BJ (cell line): ENCODE measurements at places on chromosomes 11 and 22.

- DNase-seq: no peak
These were observed 29.6 kb downstream of the PRDM10 start for GRCh38 chr11:129973068-129973467.

GRCh38 chr11:33262011-33262645 lies 4.9 kb downstream of the HIPK3 start:
- DNase-seq: no peak

DNA sequence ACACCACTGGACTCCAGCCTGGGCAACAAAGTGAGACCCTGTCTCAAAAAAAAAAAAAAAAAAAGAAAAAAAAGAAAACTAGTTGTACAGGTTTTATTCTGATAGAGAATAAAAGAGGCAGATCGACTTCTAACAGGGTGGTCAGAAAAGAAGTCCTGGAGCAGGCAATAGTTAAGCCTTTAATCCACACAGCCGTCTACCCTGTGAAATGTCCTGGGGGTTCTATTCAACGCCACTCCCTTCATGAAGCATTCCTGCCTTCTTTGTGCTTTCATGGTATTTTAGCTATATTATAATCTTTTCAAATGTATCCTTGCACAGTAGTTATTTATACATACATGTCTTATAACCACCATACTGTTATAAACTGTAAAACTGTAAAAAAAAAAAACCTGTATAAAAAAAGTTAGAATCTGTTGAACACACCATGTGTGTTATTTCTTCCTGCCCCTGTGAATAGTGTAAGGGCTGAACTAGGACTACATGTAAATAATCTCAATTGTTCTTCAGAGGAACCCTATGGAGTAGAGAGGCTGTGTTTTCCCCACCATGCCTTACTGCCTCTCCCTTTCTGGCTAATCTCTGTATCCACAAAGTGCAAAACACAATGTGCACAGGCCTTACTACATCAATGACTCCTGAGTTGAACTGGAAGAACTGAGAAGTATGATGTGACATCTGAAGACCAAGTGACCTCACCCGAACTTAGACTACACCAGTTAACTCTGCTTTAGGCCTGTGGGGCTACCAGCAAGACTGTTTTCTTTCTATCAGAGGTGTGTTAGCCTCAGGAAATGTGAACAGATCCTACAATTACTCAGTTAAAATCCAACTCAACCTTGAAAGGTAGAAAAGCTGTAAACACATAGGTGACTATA lies 25.3 kb downstream of the PRCP start:
- DNase-seq: no peak

GRCh38 chr11:129324533-129325175 lies 51.0 kb upstream of the BARX2 start:
- no peak for DNase-seq

DNA sequence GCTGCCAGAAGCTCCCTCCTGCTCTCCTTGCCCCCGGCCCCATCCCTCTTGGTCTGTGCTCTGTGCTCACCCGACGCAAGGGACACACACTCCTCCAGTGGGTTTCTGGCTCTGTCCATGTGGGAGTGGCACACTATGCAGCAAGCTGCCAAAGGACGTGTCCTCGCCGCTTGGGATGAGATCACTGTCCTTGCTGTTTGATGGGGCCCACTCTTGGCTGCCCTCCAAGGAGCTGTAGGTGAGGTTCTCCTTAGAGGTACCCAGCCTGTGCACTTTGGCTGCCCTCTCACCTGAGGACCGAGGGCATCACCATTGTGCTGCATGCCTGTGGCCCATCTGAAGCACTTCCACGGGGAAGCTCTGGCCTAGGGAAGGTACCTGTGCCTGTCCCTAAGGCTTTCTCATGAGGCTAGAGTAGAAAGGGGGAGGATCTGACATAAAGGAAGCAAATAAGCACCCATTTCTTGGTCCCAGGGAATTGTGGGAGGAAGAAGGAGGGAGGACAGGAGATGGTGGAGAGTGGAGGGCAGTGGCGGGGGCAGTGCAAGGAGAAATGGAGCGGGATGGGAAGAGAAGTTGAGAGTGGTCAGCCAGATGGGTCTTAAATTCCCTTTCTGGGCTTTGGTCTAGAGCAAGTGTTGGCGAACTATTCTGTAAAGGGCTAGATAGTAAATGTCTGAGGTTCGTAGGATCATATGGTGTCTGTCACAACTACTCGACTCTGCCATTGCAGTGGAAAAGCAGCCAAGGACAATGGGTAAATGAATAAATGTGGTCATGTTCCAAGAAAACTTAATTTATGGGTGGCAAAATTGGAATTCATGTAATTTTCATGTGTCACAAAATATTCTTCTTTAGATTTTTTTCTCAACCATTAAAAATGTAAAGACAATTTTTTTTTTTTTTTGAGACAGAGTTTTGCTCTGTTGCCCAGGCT lies 47.0 kb upstream of the AMPD3 start:
- DNase-seq: no peak

GRCh38 chr11:38667359-38667758 lies 2069.3 kb upstream of the RAG2 start:
- no peak for DNase-seq

GRCh38 chr22:33116841-33117547 lies 58.8 kb upstream of the SYN3 start:
- DNase-seq: no peak

- DNase-seq: no peak
These were observed 163.7 kb downstream of the LARGE1 start for GRCh38 chr22:33756508-33756949.

- DNase-seq: no peak
These were observed 10.2 kb downstream of the PRAME start for GRCh38 chr22:22548910-22549309.

DNA sequence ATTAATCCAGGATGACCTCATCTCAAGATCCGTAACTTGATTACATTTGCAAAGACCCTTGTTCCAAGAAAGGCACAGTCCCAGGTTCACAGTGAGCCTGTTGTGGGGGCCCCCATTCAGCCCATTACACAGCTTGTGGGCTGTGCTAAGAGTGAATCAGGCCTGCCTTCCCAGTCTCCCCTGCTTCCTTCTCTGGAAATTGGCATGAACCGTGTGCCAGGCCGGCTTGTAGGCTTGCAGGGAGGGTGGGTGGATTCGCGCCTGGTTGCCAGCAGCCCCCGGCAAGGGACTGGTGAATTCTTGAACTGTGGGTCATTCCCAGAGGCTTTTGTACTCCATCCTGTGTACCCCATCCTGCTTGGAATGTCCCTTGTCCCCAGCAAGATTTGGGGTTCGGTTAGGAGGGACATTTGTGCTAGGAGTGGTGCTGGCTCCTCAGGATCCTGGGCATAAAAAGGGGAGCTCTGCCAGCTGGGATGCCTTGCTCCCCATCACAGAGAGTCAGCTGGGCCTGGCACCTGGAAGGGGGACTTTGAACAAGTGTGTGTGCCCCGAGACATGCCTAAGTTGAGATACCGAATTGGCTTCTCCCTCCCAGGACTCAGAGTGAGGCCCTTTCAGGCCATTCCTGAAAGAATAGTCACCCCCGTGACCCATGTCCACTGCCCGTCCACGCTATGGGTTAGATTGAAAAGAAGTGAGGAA lies 818.2 kb downstream of the BRD1 start:
- DNase-seq: no peak

DNA sequence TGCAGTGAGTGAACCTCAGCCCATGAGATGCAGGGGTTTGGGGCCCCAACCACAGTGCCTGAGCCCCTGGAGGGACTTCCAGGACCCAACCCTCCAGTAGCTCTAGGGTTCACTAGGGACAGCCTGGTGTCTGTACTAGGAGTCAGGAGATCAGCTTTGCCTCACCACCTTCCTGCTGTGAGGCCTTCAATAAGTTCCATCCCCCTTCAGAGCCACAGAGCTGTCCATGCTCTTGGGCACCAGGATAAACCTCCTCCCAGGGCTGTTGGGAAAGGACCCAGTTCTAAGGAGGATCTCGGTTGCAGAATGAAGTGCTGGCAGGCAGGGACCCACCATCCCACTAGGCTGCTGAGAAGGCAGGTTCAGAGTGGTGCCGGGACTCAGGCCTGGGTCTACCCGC lies 9.7 kb downstream of the ARHGEF17 start:
- DNase-seq: no peak

DNA sequence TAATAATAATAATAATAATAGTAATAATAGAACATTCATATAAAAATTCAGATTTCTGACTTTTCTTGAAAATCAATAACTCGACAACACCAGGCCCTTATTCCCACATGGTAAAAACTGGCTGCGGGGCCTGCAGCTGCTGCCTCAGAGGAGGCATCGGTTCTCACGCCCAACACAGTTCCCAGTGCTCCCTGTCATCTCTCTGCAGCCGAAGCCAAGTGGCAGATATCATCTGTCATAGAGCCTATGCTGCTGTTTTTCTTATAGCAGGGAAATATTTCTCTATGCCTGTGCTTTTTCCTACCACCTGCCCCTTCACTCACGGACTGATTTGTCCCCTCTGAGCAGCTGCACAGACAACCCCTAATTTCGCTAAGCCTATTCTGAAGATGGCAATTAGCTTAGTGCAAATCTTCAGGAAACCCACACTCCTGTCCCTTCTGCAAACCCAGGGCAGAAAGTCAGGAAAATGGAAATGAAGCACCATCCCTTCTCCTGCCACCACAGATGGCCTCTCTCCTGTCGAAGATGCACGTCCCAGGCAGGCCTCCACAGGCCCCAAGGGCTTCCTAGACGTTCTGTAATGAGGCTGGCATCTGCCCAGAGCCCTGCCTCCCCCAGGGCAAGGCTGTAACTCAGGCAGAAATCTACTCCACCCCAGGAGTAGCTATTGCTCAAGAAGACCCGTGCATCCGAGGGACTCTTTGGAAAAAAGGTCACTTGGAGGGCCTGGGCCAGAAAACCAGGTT lies 66.7 kb downstream of the SYN3 start:
- no peak for DNase-seq

- no peak for DNase-seq
These were observed 867.2 kb upstream of the RAG2 start for GRCh38 chr11:37465221-37465620.

- DNase-seq: no peak
These were observed 5.4 kb downstream of the PDE2A start for GRCh38 chr11:72668629-72669347.

DNA sequence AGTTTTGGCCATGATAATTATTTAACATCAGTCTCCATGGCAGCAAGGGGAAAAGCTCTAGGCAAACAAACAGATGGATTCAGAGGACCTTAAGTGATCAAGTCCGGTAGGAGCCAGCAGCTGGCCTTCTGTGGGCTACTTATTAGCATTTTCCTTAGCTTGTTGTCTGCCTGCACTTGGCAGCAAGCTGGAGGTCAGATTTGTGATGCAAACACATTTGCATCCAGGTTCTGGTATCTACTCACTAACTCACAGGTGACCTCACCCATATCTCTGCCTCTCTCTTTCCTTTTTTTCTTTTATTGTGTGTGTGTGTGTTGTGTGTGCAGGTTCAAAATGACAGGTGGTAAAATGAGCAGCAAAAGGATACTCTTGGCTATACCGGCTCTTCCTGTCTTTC lies 32.3 kb downstream of the ARHGAP42 start:
- no peak for DNase-seq

DNA sequence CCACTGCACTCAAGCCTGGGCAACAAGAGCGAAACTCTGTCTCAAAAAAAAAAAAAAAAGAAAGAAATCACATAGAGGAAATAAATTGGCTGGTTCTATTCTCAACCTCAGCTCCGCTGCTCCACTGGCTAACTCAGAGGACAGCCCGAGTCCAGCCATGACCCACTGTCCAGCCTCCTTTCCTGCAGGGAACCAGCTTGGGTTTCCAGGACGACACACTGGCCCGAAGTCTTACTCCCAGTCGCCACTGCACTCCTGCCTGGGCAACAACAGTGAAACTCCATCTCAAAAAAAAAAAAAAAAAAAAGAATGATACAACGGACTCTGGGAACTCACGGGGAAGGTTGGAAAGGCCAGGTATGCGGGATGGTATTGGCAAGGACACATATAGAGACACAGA lies 31.5 kb downstream of the APOL3 start:
- no peak for DNase-seq

- DNase-seq: no peak
These were observed 91.1 kb downstream of the BRD1 start for GRCh38 chr22:49736538-49736937.

GRCh38 chr11:63901660-63902059 lies 15.3 kb downstream of the RCOR2 start:
- DNase-seq: no peak

DNA sequence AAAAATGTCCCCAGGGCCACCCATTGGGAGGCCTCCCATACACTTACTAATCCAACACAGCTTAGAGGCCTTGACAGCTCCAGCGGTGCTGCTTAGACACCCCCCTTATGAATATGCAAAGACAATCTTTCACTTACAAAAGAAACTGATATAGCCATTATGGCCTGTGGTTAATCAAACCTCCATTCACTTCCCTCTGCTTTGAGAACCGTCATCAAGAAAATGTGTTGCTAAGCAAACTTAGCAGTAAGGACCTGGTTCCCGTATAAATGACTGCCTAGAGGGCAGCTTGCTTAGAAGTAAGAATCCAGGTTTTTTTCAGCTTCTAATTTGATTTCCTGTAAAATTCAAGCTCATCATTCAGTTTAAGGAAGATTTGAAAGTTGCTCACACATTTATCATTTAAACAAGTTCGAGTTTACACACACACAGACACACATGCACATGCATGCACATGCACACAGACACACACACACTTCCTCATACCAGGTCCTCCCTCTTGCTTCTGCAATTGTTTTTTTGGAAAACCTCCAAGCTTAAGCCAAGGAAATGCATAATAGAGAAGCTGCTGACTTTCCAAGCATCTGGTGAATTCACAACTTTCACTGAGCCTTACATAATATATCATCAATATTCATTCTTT lies 137.7 kb upstream of the BLID start:
- DNase-seq: no peak

GRCh38 chr11:122095681-122096262 lies 20.2 kb downstream of the BLID start:
- DNase-seq: peak; percentile 53

GRCh38 chr11:94046796-94047195 lies 25.6 kb downstream of the HEPHL1 start:
- no peak for DNase-seq

GRCh38 chr11:19753451-19754106 lies 40.9 kb downstream of the NAV2 start:
- DNase-seq: no peak

DNA sequence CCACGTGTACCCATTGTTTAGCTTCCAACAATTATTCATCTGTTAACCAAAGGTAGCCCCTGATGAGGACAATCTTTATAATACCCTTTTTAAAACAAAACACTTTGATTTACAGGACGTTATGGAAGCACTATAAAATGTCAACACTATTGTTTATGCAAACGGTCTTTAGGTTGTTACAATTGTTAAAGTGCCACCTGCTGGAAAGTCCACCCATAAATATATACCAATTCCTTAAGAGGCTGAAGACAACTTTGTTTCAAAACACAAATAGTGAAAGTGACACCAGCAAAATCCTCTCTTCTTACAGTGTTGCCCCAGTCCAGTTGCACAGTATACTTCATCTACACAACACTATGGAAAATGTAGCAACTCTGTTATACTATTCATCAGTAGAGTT lies 68.9 kb upstream of the SLN start:
- no peak for DNase-seq
